Omental fat pad (tissue), 4 donors: ENCODE measurements at places on chromosomes 2 and 18. TPM values are rescaled to one million over a fixed set of nuclear protein-coding genes. Genes with fewer than 3 reads are reported as not detected.

The SKA1 gene
- 1.2 TPM for total RNA-seq

DNA sequence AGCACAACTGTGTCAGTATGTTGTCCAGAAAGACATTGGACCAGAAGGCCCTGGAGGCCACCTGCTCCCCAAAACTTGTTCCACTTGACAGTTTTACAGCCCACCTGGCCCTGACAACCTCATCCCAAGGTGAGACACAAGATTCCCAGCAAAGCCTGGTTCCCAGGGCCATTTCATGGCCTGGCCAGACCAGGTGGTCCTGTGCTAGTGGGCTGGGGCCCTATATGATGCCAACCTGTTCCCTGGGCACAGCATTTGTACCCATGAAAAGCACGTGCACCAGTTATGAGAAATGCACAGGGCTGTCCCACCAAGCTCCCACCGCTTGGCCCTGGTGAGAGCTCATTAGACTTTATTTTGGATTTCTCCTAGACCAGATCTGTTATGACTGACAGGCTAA lies 6.0 kb upstream of the SP140L start:
- DNase-seq: no peak

GRCh38 chr2:196137271-196137670 lies 34.1 kb downstream of the STK17B start:
- DNase-seq: no peak

DNA sequence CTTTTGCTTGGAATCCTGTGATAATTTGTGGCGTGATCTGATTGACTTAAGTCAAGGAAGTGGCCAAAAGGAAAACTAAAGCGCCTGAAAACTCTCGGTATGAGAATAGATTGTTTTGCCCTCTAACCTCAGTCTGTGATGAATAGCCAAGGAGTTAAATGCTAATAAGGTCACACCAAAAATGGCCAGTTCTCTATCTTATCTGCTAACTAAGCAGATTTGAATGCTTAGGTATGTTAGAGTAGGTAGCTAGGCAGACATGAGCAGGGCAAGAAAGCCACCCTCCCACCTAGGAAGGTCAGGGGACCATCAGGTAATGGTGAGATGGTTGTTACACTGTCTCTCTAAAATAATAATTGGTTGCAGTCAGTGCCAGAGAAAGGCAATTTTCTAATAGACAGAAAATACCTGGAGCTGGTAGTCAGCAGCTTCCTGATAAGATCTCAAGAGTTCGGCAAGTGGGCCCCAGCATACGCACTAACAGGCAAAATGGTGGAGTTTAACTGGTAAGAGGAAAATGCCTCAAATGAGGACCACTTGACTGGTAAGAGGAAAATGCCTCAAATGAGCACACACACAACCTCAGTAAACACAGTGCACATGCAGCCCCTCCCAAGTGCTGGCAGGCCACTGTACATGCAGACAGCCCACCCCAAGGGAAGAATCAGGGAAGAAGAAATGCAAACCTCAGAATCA lies 468.4 kb downstream of the MBD2 start:
- DNase-seq: no peak

DNA sequence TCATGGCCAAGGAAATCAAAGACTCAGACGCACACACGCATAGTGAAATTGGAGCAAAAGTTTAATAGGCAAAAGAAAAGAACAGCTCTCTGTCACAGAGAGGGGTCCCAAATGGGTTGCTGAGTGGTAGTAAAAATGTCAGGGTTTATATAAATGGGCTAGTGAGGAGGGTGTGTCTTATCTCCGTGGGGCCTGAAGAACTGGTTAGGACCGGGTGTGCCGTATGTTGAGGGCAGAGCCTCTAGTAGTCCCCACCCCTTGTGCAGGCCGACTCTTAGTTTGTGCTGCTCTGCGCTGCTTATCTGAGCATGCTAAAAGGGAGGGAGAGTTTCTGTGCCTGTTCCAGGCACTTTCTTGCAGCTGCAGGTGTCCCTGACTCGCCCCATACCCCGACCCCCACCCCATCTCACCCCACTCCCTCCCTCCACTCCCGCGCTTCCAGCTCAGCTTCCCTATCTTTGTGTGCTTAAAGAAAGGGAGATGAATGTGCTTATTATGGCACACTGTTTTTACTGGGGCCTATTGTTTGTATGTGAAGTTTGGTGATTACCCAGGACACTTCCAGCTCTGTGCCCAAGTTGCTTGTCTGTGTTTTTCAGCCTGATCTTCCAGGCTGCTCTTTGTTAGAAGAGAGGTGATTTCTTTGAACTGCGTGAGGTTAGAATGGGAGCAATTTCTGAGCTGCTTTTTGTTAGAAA lies 167.4 kb downstream of the SPAG16 start:
- DNase-seq: no peak

DNA sequence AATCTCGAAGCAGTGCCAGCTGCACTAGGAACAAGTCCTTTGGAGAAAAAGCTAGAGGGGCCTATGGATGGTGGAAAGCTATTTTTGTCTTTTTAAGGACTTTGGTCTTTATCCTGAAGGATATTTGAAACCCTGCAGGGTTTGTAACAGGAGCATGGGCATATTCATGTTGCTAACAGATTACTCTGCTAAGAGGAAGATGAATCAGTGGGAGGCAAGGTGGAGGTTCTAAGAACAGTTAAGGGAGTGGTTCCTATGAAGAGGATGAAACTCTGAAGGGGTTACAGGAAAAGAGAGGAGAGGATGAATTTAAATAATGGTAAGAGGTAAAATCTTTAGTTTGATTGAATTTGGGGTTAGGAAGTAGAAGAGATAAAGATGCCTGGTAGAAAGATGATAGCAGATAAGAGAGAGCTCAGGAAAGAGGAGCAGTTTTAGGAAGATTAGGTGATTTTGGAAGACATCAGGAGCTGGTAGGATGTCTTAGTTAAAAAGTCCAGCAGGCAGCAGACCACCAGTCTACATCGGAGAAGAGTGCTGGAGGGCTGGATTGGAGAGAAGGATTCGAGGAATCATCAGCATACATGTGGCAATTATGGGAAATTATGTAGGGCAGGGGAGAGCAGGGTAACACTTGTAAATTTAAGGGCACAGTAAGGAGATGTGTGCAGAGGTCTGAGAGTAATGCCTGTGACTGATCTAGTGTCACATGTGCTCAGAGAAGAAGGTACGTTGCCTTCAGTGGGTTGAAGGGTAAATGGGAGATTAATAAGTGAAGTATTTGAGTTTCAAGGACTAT lies 39.3 kb upstream of the C1GALT1C1L start:
- no peak for DNase-seq

DNA sequence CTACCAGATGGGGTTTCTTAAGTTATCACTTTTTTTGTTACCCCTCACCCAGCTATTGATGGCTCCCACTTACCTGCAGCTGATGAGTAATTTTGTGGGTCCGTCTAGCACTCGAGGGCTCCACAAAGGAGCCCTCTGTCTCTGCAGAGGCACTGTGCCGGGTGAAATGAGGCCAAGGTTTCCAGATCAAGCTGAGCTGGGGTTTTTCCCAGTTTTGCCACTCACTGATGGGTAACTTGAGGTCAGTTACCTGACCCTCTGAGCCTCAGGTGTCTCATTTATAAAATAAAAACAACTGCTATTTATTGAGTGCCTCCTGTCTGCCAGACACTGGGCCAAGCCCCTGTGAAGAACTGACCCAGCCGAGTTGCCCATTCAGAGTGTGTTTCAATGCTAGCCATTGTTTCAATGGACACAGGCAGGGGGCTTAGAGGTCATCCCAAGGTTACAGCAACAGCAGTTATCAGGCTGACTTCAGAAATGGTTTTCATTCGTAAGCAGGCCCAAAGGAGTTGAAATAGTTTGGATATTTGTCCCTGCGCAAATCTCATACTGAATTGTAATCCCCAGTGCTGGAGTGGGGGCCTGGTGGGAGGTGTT lies 192.9 kb downstream of the NCK2 start:
- no peak for DNase-seq

DNA sequence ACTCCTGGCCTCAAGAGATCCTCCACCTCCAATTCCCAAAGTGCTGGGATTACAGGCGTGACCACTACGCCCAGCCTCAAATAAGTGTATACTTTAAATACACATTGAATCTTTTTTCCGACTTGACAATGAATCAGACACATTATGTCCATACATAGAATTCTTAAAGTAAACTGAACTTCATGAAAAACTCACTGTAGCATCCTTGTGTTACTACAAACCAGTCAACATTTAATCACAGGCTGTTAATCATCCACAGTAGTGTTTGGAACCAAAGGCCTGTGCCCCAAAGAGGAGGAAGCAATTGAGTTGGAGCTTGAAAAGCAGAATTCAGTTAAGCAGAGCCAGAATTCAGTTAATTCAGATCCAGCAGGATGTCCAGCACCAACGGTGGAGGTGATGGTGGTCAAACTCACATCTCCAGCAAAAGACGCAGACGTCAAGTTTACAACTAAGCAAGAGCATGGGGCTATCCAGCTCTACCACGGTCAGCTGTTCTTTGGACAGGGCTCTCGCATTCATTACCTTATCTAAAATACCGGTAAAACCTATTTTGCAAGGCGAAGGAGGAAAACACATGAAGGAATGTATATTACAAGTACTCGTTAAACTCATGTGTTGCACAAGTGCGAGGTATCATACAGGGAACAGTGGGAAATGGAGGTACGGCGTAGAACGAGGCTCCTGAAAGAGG lies 1.2 kb downstream of the SLC39A6 start:
- DNase-seq: no peak

The CNDP1 gene
- total RNA-seq: not detected

GRCh38 chr2:237118561-237119155 lies 33.0 kb downstream of the COPS8 start:
- DNase-seq: no peak
